ENCODE measurements at places on chromosomes 2 and 18.

- no peak for DNase-seq
These were observed 95.3 kb upstream of the GLS start for GRCh38 chr2:190785334-190785733.

- no peak for DNase-seq
These were observed 22.6 kb upstream of the DYTN start for GRCh38 chr2:206740800-206741199.

GRCh38 chr2:207813942-207814341 lies 44.2 kb upstream of the FZD5 start:
- no peak for DNase-seq

- no peak for DNase-seq
These were observed 39.8 kb upstream of the DNMT3A start for GRCh38 chr2:25381502-25381901.

GRCh38 chr18:72672364-72673184 lies 128.4 kb upstream of the CBLN2 start:
- peak; percentile 38 for DNase-seq

DNA sequence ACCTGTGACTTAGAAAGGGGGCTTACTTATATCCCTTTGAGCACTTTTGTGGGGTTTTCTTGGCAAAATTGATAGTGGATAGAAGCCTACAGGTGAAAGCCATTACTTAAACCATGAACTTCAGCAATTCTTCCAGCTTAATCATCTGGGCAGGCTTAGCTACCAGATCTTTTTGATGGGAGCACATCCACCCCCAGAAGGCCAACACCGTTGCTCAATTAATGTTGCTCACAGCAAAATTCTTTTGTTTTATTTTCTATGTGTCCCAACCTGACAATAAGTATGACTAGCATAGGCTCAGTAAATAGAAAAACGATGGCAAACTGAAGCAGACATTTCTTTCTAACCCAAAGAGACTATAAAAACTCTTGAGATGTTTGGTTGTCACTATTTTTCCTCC lies 269.4 kb upstream of the TCF4 start:
- DNase-seq: no peak

DNA sequence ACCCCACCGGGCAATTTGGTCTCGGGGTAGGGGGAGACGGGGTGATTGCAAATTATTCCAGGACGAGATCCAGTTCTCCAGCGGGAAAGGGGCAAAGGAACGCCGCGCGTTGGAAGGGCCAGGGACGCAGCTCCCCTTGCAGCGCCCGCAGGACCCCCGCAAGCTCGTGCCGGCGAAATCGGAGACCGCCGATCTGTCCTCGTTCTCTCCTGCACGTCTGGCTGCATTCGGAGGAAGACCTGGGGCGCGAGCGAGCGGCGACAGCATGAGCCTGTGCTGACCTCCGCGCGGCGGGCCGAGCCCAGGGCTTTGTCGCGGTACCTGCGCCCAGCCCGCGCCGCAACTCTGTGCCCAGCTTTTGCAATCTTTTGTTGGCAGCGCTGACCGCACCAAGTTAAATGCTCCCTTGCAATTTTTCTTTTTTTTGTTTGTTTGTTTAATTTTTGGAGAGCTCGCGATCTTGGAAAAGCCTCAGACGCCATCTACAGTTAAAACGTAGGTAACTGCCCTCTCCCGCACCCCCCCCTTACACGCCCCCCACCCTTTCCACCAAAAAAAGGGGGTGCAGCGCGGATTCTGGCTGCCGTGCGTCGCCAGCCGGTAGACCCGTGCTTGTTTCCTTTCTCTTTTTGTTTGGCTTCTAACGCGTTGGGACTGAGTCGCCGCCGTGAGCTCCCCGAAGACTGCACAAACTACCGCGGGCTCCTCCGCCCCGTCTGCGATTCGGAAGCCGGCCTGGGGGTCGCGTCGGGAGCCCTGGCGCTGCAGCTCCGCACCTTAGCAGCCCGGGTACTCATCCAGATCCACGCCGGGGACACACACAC lies 667 bp downstream of the TRIB2 start:
- DNase-seq: peak; percentile 70

DNA sequence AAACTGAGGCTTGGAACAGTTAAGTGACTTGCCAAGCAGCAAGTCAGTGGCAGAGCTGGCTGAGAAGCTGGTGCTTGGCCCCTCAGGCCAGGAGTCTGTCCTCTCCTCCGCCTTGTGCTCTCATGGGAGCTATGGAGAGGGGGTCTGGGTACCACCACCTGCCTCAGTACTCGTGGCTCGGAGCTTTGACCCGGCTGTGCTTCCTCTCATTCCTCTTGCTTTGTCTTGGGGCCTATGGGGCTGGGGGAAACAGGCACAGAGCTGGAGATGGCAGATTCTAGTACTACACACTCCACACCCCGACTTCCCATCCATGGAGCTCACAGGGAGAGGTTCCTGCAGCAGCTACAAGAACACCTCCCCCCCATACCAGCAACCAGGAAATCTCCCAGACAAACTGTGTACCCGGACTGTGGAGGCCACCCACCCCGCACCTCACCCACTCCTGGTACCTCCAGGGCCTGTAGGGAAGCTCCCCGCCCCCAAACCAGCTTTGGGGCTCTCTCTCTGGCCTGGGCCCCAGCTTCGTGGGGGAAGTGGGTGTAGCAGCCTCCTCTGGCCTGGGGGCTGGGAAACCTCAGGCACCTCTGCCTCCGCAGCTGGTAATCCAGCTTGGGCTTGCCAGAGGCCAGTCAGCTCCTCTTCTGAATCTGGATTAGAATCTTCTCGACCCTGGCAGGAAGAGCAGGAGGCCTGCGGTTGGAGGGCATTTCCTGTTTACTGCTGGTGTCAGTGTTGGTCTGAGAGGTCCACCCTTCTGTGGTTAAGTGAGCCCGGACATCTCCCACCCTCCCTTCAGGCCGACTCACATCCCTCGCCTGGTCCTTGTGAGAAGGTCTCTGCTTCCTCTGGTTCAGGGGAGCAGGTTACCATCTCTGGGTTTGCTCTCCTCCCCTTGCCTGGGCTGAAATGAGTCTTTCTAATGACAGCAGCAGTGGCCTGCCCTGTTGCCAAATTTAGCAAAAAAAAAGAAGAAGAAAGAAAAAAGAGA lies 22.3 kb upstream of the RHOB start:
- peak; percentile 75 for DNase-seq

GRCh38 chr2:225615514-225615913 lies 216.0 kb downstream of the NYAP2 start:
- DNase-seq: no peak

DNA sequence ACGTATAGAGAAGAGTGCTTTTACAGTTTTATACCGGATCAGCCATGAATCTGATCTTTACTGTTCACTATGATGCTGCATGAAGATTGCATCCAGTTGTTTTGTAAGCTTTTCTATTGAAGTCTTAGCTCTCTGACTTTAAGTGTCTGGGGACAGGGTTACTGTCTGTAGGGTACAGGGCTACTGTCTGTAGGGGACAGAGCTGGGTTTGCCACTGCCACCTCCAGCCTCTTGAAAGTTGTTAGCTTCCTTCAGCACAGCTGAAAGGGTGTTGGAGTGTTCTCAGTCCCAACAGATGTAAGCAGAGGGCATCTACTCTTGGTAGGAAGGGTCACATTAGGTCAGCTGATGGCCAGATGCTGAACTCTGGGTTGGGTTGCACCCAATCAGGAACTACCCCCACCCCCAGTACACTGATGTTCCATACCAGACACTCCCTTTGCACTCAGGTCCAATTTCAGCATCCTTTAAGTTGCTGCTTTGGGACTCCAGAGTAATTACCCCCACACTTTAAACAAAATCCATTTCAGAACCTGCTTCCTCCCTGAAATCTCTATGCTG lies 58.0 kb downstream of the MYL12B start:
- DNase-seq: no peak

DNA sequence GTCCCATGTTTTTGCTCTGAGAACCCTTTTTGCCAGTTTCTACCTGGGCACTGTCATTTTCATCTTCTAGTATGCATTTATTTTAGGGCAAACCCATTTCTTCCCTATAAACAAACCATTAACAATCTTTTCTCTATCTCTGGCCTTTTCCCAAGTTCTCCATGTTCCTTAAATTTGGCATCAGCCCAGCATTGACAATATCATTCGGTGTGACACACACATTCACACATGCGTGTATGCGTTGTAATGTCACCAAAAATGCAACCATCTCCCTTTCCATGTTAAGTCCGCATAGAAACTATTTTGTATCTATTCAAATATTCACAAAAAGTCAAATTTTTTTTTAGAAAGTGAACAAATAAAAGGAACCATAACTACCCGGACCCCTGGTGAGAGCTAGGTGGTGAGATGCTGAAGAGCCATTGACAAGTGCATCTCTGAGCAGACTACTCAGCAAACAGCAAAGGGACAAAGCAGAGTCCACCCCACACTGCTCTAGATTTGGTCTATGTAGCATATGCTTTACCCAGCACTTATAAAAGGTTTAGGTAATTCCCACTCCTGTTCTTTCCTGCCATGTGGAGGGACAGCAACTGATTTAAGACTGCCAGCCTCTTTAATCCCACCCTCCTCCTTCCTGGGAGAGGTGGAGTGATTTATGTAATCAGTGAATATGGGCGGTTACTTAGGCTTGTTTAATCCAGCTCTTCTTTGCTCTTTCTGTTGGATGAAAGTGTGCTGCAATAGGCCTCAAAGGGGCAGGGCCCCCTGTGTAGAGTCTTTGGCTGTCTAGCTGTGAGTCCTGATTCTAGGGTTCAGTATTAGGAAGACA lies 124.1 kb downstream of the METTL8 start:
- no peak for DNase-seq

DNA sequence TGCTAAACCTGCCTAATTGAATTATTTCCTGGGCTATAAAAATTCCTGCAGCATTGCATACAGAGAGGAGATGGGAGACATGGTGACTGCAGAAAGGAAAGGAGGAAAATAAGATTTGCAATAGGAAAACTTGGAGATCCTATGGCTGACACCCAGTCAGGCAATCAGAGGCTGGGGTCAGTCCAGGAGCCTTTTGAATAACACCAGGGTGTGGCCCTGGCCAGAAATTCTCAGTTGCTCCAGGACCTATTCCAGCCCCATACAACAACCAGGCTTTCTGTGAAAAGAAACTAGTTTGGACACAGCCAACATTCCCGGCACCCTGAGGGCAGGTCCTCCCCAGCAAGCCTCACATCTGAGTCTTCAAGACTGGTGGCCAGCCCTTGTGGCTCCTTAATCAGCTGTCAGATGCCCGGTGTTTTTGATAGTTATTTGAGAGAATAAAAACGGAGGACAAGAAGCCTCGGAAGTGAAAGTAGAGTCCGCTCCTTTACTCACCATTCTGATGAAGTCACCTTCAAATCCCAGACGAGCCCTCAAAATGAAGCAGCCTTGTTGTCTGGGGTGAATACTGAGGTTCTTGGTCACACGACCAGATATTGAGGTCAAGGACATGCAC lies 31.1 kb upstream of the GMCL1 start:
- DNase-seq: peak; percentile 22

GRCh38 chr18:75491361-75491760 lies 63.9 kb upstream of the SMIM21 start:
- peak; percentile 30 for DNase-seq

DNA sequence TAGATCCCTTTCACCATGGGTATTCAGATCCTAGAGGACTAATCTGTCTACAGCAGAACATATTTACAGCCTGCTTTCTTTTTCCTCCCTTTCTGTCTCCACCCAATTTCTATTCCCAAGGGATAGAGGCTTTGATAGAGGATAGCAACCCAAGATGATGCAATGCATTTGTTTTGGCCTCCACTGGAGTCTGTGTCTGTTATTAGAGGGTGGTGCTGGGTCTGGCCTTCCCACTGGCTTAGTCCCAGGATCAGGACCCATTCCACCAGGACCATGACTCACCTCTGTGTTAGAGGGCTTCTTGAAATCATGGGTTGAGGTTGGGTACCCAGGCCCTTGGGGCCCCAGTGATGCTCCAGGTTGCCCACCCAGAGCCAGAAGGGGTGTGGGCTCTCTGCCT lies 239.7 kb upstream of the TNP1 start:
- peak; percentile 89 for DNase-seq

GRCh38 chr2:57450170-57450569 lies 596.4 kb upstream of the VRK2 start:
- DNase-seq: no peak

DNA sequence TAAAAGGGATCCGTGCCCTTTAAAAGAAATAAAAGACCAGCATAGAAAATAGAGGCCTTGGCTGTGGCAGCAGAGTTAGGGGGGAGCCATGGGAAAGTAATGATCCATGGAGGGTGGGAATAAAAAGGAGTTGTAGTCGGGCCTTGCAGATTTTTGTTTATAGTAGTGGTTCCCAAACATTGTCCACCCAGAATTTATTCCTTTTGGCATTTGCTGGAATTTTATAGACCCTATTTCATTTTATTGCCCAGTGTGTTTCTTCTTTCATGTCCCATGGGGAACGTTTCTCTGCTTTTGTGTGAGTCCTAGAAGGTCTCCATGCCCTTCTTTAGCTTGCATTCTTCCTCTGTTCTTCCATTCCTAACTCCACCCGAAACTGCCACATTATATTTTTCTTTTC lies 222.2 kb downstream of the LTBP1 start:
- DNase-seq: no peak
